ENCODE measurements at places on chromosomes 7 and 10.

DNA sequence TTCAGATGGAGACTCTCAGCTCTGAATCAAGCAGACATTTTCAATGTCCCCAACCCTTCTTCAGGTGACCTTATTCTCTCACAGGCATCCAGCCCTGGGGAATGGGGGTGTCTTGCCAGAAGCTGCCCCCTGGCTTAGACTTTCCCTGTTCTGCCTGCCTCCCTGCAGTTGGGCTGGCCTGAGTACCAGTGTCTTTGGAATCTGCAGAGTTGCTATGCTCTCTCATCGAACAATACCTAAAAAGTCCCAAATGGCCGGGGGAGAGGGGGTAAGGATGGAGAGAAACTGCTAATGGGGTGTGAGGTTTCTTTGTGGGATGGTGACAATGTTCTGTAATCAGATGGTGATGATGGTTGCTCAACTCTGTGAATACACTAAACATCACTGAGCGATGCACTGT, 20.6 kb downstream of the SLC18A2 start:
- no peak for DNase-seq

- no peak for DNase-seq
Measured at GRCh38 chr7:37353949-37354655, 94.6 kb downstream of the ELMO1 start.

DNA sequence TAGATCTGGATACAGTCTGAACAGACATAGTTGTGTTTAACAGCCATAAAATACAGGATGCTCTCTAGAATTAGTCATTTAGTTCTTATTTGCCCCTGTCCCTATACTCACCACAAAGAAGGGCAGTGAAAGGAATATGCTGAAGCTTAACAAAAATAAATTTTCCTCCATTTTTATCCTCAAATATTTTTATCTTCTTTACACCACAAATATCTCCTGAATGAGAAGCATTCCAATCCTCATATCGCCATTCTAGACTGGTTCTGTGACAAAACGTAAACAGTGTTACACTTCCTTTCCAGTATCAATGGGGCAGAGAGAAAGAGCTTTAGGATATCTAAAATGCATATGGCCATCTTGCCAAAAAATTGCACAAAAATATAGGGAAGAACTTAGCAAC, 1.6 kb downstream of the OR9A2 start:
- DNase-seq = no peak

GRCh38 chr10:88854684-88855083, 3.0 kb upstream of the ANKRD22 start:
- no peak for DNase-seq

GRCh38 chr7:95976369-95977060, 204.2 kb downstream of the DYNC1I1 start:
- no peak for DNase-seq

DNA sequence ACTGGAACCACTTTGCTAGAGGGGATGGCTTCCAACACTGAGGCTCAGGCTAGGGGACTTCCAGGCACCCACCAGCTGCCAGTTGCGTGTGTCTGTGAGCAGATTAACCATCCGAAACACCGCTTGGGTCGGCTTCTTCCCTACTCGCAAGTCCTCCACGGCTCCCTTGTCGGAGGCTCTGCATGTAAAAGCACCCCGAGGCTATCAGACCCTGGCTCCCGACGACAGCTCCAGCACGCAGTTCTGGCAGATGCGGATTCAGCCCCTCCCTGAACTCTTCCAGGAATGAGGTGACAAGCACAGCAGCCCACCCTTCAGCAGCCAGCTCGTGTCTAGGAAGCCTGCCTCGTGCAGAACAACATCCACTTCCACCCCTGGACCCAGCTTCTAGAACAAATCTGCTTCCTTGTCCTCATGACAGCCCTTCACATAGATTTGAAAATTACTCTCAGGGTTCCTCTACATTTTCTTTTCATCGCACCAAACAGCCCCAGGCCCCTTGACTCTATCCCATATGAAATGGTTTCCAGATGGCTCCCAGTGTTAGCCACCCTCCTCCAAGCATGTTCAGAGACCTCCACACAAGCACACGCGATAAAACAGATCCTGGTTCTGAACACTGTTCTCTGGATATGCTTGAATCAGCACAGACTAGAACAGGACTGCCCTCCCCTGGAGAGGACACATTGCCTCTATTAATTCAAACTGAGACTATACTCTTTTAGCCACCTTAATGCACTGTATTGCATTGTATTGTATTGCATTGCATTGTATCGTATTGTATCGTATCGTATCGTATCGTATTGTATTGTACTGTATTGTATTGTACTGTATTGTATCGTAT, 44.6 kb downstream of the SLIT1 start:
- no peak for DNase-seq

DNA sequence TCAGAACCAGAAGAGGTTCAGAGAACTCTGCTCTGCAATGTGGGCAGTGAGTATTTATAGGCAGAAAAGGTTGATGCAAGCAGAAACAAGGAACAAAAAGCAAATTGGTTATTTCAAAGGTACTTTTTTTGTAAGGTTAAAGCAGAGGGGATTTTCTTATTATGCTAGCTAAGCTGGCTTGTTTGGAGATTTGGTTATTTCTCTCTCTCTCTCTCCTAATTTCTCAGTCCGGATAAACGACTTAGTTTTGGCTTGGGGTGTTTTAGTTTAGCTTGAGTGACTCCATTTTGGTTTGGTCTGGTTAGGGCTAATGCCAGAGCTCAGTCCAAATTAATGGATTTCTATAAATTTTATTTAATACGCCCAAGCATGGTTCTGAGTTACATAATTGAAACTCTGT, 566.8 kb downstream of the SH2D4B start:
- DNase-seq = no peak

GRCh38 chr10:3782146-3782450, 2.9 kb downstream of the KLF6 start:
- DNase-seq = no peak

- peak; percentile 71 for DNase-seq
Measured at GRCh38 chr7:140623980-140624379, 16.6 kb downstream of the DENND2A start.

- DNase-seq = no peak
Measured at GRCh38 chr10:131018886-131019500, 292.5 kb downstream of the TCERG1L start.

DNA sequence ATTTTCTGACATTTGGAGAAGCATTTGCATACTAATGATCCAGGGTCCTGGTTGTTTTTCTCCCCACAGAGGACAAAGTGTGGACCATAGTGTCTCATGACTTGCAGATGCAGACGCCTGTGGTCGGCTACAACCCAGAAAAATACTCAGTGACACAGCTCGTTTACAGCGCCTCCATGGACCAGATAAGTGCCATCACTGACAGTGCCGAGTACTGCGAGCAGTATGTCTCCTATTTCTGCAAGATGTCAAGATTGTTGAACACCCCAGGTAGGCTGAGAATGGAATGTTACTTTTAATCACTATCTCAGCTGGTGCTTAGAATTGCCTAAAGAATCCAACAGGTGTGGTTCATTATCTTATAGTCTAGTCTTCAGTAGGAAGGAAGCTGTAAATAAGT, 951.5 kb upstream of the C7orf33 start:
- DNase-seq = no peak

- DNase-seq = no peak
Measured at GRCh38 chr7:38123494-38123893, 54.6 kb upstream of the STARD3NL start.

DNA sequence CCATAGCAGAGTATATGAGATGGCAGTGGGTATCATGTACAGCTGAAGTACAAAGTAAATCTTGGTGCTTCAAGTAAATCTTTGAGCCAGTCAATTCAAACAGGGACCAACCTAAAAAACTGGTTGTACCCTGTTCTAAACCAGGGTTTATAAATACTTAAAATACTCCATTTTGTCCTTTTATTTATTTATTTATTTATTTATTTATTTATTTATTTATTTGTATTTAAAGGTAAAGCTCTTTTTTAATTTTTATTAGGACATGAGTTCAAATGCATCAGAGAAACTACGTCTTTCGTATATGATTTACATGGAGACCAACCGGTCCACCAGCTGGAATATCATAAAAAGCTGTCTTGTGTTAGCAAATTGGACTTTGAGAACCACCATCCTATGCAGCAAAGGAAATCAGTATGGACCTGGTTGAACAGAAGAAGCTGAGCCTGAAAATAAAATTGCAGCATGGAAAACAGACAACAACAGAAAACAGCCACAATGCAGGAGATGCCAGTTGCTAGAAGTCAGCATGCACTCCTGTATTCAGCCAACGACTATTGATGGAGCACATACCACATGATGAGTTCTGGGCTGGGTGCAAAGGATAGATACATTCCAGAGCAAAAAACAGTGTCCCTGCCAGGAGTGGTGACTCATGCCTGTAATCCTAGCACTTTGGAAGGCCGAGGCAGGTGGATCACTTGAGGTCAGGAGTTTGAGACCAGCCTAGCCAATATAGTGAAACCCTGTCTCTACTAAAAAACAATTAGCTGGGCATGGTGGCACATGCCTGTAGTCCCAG, 60.0 kb downstream of the PLXNA4 start:
- DNase-seq = no peak

DNA sequence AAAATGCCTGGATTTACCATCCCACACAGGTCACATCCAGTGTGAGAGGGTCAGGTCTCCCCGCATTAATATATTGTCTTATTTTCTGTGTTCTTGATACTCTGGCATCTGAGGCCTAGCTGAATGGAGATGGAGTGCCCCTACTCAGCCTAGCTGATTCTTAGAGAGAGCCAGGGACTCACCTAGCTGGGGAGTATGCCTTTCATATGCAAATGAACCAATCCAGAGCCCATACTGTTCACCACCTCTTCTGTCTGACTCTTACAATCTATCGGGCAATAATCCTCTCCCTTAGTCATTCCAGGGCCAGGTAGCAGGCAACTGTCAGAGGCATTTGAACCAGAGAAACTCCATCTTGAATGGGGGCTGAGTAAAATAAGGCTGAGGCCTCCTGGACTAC, 46.3 kb downstream of the LBX1 start:
- no peak for DNase-seq

- DNase-seq = no peak
Measured at GRCh38 chr10:63437116-63437949, 28.4 kb downstream of the JMJD1C start.

DNA sequence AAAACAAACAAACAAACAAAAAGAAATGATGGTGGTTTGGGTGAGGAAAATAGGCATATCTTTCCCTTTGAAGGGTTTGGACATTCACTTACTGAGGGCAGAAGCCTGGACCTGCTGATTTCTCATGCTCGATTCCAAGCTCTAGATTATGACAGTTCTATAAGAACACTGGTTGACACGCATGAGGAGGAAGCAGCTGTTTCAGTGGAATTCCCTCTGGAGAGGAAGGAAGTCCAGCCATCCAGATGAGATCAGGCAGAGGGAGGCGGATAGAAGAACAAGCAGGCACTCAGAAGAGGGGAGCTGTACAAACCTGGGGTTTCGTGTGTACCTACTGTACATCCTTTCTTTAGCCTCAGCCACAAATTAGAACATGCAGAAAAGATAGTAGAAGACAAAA, 691.9 kb downstream of the INHBA start:
- DNase-seq = no peak

GRCh38 chr7:70659263-70659662, 472.7 kb upstream of the GALNT17 start:
- DNase-seq = no peak

DNA sequence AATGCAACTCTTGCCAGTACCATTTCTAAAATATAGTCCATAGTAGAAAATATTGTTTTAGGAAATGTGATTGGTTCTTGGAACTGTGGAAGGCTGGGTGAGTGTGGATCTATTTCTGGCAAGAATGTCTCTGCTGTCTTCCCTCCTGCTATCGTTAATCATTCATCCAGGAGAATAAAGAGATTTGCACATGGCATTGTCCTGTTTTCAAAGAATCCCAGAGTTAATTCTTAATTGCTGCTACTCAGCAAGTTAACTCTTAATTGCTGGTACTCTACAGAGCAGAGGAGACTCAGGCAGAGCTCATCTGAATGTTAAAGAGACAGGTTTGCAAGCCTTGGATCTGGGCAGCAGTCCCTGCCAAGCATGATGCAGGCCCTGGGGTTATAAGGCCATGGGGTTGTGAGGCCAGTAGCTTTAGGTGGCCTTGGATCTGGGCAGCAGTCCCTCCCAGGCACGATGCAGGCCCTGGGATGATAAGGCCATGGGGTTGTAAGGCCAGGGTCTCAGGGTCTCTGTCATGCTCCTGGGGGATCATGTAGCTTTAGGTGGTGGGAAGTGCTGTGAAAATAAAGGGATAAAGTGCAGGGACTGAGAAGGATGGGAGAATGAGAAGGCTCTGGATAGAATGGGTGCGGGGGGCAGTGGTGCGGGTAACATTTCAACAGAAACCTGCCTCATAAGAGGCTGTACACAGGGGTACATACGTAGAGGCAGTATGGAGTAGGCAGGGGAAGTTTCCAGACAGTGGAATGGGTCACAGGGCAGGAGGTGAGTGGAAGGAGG, 162.3 kb downstream of the SVIL start:
- no peak for DNase-seq

DNA sequence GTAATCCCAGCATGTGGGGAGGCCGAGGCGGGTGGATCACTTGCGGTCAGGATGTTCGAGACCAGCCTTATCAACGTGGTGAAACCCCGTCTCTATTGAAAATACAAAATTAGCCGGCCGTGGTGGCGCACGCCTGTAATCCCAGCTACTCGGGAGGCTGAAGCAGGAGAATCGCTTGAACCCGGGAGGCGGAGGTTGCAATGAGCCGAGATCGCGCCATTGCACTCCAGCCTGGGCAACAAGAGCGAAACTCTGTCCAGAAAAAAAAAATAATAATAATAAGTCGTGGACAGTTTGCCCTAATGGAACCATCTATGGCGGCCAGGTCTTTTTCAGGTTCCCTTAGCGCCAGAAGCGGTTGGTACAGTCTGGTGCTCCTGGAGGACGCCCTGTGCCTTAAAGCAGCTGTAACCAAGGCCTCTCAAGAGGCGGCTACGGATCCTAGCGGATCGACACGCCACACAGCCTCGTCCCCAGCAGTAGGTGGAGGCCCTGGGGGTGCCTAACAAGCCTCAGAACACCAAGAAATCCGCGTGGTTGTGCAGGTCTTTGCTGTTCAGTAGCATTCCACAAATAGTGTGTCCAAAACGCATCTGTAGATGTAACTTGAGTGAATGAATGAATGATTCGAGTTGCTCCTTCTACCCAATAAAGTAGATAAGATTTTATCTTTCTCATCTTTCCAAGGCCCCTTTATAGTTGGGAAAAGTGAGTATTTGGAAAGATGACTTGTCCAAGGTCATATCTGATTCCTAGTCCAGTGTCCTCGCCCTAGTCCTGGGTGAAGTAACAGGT, 982 bp downstream of the PGAM1 start:
- no peak for DNase-seq

DNA sequence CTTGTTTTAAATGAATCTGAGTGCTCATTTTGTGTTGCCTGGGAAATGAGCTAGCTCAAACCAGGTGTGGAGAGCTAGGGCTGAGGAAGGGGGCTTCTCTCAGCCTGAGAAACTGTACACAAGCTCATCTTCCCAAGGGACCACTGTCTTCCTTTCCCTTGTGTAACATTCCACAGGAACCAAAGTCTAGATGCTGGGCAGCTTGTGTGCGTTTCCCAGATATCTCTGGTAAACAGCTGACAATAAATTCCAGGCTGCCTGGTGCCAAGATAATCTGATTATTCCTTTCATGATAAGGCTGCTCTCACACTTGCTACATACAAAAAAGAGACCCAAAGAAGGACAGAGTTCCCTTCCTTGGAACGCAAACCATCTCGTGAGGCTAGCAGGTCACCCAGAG, 33.1 kb upstream of the MKLN1 start:
- DNase-seq = no peak

- peak; percentile 15 for DNase-seq
Measured at GRCh38 chr7:157527686-157528085, 190.9 kb downstream of the DNAJB6 start.
